ENCODE measurements at places on chromosomes 2 and 18.

DNA sequence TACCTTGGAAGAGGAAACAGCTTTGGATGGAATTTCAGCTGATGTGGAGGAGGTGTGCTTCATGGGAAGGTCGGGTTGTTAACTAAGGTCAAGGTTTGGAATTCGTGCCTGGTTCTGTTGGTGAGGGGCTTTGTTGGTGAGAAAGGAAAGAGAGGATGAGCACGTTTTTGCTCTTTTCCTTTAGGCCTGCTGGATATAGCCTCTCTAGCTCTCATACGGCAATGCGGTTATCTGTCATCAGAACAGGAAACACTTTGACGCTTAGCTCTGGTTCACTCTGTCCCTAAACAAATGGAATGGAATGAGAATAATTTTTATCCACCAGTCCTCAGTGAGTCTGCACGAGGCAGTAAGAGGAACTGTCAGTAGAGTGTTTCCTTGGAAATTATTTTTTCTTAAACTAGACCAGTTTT, 169.7 kb upstream of the NOSTRIN start:
- no peak for DNase-seq

GRCh38 chr18:31711365-31712172, 27.2 kb upstream of the B4GALT6 start:
- DNase-seq, result no peak

GRCh38 chr2:166494140-166494624, at the start of gene SCN7A:
Gene SCN7A, minus strand, starts transcription at chr2:166494249. Its CDS starts 16,553 bp downstream, at chr2:166477696.
- no peak for DNase-seq

DNA sequence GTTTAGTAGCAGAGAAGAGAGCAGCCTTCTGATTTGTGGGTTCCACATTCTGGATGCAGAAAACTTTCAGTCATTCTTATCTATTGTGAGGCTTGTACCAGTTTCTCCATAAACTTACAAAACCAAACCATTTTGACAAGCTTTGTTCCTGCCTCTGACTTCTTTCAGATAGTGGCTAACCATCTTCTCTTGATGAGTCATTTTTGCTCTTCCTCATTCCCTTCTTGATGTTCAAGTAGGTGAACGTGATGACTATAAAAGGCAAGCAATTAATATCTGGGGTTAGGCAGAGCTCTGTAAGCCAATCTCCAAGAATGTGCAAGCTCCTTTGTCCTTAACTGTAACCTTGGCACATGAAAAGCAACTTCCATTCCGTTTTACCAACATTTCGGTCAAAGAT, 2083.1 kb upstream of the PIK3C3 start:
- DNase-seq, result no peak

DNA sequence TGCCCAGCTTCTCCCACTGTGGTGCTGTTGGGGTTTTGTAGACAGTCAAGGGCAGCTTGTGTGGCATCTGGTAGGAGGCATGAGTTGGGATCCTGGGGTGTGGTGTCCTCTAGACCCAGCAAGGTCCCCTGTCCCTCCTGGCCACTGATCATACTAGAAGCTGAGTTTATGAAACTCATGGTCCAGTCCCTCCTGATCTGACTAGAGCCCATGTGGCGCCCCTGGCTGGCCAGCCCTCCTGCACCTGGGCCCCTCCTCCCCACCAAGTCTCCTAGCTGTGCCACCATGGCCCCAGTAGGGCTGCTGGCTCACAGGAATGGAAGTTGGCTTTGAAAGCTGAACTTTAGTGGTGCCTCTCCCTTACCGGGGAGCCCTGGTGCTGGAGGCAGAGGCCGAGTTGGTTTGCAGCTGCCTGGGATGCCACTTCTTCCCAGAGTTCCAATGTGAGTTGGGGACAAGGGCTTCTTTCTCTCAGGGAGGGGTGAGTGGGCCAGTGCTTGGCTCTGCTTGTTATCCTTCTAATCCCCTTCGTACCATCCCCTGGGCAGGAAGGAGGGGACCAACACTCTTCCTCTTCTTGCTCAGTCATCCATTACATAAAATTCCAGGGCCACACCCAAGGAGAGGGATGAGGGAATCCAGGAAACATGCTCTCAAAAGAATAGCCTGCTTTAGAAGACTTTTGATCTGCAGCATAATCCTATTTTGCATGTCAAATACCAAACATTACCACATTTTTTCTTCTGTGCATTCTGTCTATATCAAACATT, 37.5 kb upstream of the HAAO start:
- no peak for DNase-seq
